ENCODE measurements at places on chromosomes 13 and 19.
A peak's percentile ranks its signal among the peaks of the same experiment; 100 is the strongest.

GRCh38 chr13:101711307-101712025 lies 259.0 kb downstream of the ITGBL1 start:
- no peak for DNase-seq

DNA sequence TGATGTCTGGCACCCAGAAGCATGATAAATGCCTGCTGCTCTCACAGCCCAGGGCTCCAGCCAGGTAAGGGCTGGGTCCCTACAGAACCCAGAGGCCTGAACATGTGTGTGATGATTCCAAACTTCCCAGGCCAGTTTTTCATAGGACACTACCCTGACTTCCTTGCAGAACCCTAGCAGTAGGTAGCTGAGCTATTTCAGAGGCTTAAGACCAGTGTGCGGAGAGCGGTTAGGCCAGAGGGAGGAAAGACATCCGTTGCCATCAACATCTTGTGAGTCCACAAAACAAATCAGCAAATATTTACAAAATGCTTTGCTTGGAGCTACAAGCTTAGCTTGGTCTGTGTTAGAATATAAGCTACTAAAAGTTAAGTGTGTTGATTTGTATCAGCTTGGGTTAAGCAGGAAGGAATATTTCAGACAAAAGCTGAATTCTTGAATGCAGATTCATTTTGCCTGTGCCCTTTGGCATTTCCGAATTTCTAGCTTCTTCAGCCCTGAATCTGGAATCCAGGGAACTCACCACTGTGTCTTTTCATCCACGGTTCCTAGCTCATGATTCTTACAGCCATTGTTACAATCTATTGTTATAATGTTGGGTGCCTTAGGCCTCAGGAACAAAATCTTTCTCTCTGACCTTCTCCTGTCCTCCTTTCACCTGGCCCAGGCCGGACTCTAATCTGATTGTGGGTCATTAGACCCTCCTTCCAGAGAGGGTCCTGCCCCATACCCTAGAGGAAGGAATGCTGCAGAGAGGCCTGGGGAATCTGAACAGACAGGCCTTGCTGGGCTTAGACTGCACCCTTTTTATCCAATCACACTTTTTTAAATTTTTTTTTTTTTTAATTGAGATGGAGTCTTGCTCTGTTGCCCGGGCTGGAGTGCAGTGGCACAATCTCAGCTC lies 12.4 kb downstream of the RAB20 start:
- no peak for DNase-seq

DNA sequence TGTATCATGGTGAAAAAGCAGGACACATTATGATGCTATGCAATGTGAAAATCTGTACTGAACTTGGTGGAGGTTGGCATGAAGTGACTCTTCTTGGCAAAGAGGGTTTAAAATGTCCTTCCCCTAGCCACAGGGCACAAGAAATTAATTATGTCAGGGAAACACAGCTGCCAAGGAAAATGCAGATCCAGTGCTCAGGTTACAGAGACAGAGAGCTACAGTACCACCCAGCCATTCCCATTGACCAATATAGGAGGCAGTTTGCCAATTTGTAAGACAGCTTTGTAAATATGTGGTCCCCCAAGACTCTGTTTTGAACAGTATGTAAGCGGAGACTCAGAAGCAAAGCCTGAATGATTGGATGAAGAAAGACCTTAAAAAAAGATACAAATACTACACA lies 69.4 kb upstream of the KLF12 start:
- DNase-seq = no peak

DNA sequence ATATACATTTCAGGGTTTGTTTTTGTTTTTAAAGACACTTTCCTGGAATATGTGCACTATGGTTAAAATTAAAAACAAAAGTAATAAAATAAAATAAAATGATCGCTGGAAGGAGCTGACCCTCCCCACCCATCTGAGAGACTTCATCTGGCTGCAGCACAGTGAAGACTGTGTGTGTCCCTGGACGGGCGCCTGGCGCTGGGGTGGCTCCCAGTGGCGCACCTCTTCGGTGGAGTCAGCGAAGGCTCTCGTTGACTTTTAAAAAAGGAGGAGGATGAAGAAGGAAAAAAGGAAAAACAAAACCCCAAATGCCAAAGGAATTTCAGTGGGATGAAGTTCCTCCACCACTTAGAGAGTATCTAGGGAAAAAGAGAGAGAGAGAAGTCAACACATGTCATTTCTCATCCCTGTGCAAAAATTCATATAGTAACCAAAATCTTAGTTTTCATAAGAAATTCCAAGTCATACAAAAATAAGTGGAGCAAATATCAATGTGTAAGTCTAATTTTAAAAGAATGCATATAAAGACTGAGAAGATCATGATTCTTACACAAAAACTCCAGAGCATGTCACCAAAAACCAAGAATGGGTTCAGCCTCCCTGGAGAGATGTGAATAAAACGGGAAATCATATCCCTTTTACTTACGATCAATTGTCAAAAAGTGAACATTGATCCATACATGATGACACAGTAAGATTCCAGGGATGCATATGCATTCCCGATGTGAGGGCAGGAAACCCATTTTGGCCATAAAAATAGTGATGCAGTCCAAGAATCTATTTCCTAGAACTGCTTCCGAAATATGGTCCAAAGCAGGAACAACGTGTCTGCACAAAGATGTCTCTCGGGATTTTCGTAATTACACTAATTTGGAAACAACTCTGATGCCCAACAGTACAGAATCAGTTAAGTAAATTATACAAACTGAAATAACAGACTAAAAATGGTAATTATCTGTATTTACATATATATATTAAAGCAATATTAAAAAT lies 123.8 kb downstream of the STK24 start:
- DNase-seq = no peak

- no peak for DNase-seq
Observed at GRCh38 chr19:55391702-55392615, 6.2 kb downstream of the RPL28 start.

GRCh38 chr13:77523834-77524728 lies 11.4 kb upstream of the SCEL start:
- no peak for DNase-seq

DNA sequence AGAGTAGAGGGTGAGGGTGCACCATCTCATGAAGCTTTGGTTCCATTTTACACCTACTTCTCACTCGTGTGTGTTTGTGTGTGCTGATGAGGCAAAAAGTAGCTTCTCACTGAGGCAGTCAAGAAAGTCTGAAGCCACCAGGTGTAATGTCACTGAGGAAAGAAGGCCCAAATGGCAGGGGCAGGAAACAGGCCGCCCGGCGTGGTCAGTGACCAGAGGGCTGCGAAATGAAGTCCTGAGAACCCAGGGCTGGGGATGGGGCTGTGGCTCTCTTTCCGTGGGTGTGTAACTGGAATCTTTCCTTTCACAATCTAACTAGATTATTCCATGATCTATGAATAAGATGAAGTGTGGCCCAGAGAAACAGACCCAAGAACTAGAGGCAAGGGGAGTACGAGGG lies 25.5 kb upstream of the TFDP1 start:
- no peak for DNase-seq

DNA sequence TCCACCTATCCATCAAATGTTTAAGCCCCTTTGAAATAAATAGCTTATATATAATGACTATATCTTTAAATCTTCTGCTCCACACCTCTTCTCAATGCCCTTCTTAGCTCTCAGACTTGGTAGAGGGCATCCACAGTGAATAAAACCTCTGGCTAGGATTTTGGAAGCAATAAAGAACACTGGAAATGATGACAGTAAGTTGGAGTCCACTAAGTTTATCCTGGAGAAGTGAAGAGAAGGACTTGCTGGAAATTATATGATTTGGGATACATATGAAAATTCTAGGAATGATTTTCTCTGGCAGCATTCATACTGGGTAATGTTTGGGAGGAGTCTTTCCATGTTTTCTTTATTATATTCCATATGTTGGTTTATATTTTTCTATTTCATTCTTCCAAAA lies 133.5 kb upstream of the KL start:
- no peak for DNase-seq

DNA sequence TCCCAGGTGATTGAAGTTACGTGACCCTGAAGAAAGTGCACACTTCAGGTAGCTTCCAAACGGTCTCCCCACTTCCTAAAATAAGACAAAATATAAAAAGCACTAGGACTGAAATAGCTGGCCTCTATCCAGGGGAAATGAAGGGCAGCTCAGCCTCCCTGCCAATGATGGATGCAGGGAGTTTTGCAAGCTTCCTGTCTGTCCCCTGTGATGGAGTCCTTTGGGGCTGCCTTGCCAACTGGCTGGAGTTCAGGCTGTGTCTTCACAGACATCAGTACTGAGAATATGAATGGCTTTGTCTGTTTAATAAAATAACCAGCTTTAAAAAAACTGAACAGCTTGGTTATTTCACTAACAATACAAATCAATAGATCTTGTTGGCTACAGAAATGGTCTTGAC lies 101.4 kb upstream of the GPR12 start:
- no peak for DNase-seq

GRCh38 chr13:59319276-59319675 lies 844.5 kb downstream of the DIAPH3 start:
- DNase-seq = no peak

GRCh38 chr13:37144661-37145060 lies 39.2 kb upstream of the CSNK1A1L start:
- no peak for DNase-seq

DNA sequence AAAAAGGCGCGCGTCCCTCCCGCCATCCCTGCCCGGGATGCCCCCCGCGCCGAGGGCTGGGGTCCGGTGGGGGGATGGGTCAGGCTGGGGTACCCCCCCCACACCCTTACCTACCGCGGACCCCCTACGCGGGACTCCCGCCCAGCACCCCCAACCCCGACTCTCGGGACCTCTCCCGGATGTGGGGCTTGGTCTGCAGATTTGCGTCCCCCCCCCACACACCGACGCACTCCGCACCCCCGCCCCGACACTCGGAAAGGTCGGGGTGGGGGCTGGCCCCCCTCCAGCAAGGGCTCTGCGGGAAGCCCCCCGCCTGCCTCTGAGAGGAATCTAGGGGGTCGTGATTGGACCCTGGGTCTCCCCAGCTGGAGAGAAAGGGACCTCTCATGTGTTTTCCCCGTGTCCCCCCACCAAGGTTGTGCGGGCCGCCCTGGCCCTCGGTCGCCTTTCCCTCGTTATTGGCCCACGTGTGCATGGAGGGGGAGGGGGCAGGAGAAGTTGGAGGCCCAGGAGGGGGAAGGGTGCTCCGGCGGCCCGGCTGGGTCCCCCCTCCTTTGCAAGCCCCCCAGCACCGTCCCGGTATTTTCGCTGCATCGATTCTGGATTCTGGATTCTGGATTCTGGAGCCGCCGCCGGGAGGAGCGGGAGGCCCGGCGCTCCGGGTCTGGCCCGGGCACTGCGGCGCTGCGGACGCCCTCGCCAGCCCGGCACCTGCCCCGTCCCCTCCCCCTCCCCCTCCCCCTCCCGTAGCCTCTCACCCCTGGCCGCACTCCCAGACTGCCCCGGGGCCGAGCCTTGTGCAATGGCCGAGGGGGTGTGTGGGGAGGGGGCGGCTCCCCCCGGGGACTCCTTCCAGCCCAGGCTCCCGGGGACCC lies 607 bp downstream of the NFIC start:
- DNase-seq = peak; percentile 33

GRCh38 chr13:72430923-72431322 lies 296.5 kb downstream of the MZT1 start:
- no peak for DNase-seq

GRCh38 chr19:13882419-13882795 lies 5.5 kb downstream of the NANOS3 start:
- DNase-seq = no peak

DNA sequence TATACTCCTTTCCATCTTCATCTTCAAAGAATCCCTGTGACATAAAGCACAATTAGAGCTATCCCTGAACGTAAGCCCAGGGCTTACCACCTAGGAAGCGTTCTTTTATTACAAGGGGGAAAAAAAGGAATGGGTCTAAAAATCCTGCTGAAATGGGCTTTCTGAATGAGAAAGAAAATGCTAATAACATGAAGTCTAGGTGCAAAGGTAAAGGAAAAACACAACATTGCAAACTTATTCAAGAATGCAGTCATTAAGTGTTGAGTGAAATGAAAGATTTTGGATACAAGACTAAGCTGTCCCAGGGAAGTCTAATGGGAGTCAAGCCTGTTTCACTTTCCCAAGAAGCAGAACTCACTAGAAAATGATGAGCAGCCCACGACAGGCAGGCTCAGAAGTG lies 55.3 kb upstream of the SLC15A1 start:
- DNase-seq = no peak

DNA sequence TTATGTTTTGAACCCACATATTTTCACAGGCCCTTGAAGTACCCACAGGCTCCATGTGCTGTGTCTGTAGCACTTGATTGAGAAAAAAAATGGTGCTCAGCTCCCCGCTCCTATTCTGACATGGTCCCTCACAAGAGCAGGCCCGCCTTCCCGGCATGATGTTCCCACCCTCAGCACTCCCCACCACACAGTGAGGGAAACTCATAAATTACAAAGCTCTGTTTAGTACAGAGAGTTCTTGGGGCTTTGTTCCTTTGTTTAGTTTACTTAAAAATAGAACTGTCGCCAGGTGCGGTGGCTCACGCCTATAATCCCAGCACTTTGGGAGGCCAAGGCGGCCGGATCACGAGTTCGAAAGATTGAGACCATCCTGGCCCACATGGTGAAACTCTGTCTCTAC lies 25.9 kb upstream of the ABCC4 start:
- DNase-seq = no peak

DNA sequence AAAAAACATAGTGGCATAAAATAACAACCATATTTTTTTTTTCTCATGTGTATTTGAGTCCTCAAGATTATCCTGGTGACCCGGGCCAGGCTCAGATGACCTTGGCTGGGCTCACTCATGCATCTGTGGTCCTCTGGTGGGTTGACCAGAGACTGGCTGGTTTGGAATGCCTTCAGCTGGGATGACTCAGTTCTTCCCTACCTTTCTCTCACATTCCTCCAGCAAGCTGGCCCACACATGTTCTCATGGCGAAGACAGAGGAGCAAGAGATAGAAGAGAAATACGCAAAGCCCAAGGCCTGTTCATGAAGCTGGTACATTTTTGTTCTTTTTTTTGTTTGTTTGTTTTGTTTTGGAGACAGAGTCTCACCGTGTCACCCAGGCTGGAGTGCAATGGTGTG lies 14.3 kb upstream of the ZNF541 start:
- no peak for DNase-seq

- no peak for DNase-seq
Observed at GRCh38 chr19:46975925-46976782, 43.5 kb upstream of the NPAS1 start.

DNA sequence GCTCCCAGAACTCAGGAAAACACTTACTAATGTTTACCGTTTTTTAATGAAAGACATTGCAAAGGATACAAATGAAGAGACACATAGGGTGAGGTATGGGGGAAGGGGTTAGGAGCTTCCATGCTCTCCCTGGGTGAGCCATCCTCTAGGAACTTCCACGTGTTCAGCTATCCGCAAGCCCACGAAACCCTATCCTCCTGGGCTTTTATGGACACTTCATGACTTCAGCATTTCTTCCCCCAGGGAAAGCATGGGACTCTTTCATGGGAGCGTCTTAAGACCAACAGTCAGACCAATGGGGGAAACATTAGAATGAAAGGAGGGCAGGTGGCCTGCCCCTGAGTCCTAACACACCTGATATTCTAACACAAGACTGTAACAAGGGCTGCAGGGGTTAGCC lies 6.6 kb upstream of the ESD start:
- DNase-seq = no peak

DNA sequence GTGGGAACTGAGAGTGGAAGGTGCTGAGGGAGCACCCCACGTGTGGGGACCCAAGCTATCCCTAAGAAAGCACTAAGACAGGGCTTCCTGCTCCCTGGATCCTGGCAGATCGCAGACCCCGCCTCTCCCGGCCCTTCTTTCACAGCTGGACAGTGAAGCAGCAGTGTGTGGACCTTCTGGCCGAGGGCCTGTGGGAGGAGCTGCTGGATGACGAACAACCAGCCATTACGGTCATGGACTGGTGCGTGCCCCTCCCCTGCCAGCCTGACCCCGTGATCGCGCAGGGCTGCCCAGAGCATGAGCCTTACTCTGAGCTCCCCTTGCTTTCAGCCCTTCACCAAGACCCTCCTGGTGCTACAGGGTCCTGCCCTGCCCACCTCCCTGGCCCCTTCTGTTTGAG lies 2.3 kb downstream of the NCCRP1 start:
- peak; percentile 9 for DNase-seq

All from NCI-H774 (cell line).